ENCODE measurements at places on chromosomes 4 and X.
A peak's percentile ranks its signal among the peaks of the same experiment; 100 is the strongest.

DNA sequence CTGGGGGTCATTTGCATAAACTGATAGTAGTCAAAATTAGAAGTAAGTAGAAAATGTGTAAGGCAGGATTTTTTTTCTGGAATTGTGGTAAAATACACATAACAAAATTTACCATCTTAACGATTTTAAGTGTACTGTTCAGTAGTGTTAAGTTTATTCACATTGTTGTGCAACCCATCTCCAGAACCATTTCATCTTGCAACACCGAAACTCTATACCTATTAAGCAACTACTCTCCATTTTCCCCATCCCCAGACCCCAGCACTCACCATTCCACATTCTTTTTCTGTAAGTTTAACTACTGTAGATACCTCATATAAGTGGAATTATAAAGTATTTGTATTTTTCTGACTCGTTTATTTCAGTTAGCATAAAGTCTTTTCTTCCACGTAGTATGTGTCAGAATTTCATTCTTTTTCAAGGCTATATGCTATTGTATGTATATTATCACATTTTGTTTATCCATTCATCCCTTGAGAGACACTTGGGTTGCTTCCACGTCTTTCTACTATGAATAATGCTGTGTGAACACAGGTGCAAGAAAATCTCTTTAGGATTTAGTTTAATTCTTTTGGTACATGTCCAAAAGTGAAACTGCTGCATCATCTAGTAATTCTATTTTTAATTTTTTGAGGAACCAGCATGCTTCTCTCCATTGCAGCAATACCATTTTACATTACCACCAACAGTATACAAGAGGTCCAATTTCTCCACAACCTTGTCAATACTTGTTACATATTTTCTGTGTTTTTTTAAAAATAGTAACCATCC is 39.1 kb upstream of the NSUN7 start:
- H3K27ac ChIP-seq: peak overlapping the region; percentile 76
- no peaks in the 10 kb centered on the region for H3K4me1 ChIP-seq
- no peaks in the 10 kb centered on the region for H3K27me3 ChIP-seq
- H3K4me3 ChIP-seq: no peak overlapping the region

GRCh38 chrX:19990151-19990555 is 708 bp downstream of the BCLAF3 start:
- DNase-seq: no peak
- H3K27me3 ChIP-seq: no peaks in the 10 kb centered on the region
- H3K27ac ChIP-seq: peak overlapping the region; percentile 82
- H3K36me3 ChIP-seq: no peaks in the 10 kb centered on the region
- H3K4me3 ChIP-seq: peak overlapping the region; percentile 59
- H3K4me1 ChIP-seq: peaks cover 15% of the 10 kb centered on the region

DNA sequence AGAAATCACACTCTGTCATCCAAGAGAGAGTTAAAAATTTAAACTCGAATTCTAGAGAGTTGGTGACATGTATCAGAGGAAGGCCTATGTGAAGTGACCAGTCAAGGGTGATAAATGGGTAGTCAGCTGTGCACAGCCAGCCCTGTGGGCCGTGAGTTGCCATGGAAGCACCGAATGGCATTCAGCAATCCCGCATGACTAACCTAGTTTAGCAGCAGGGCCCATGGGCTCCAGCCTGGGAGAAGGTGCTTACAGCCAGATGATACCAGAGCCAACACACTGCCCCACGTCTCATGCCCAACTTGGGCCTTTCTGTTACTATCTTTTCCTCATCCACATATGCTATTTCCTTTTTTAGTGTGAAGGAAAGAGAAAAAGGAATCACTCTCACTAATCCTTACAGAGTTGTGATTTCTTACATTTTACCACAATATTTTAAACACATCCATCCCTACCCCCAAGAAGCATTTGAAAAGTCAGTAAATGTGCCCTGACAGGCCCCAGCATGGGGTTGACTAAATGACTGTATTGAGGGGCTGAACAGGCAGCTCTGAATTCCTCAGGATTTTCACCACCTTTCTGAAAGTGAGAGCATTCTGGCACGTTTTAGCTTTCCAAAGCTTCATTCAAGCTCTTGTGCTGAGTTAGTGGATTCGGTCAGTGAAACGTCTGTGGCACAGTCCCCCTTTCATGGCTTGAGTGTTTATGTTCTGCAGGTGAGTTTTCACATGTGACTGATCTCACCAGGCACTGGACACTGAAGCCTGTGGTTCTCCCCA is 104.2 kb downstream of the AFF1 start:
- H3K36me3 ChIP-seq: no peaks in the 10 kb centered on the region
- DNase-seq: no peak
- peak overlapping the region; percentile 47 for H3K27ac ChIP-seq
- peaks cover 95% of the 10 kb centered on the region for H3K4me1 ChIP-seq
- H3K4me3 ChIP-seq: no peak overlapping the region

DNA sequence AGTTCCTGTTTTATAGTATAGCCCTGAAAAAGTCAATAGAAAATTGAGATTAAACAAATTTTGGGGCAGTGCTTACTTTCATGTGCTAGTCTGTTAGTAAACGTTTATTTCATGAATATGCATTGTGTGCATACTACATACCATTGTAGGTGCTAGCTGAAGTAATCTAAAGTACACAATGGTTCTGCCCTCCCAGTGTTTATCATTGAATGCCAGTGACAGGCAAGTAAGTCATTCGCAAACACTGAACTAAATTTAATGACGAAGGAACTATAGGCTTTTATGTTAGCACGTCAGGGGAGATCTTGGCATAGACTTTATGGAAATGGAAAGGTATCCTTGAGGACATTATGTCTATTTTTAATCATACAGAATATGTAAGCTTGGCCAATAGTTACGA is 426.9 kb upstream of the EPHA5 start:
- H3K4me1 ChIP-seq: no peaks in the 10 kb centered on the region
- H3K4me3 ChIP-seq: no peak overlapping the region
- H3K27ac ChIP-seq: no peak overlapping the region
- no peaks in the 10 kb centered on the region for H3K36me3 ChIP-seq
- DNase-seq: no peak

DNA sequence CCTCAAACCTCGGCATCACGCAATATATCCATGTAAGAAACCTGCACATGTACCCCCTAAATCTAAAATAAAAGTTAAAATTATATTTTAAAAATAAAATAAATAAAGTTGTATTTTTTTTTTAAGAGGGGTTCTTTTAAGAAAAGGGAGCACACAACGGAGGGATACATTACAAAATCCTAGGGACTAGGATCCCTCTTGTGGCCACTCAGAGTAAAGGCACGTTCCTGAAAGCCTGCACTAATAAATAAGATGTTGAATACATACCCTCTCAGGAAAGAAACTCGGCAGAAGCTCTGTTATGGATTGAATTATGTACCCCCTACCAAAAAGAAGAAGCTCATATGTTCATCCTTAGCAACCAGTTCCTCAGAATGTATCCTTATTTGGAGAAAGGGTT is 50.9 kb upstream of the PRDX4 start:
- DNase-seq: no peak
- no peak overlapping the region for H3K4me3 ChIP-seq
- H3K27ac ChIP-seq: no peak overlapping the region
- H3K27me3 ChIP-seq: no peaks in the 10 kb centered on the region
- H3K36me3 ChIP-seq: no peaks in the 10 kb centered on the region

- no peaks in the 10 kb centered on the region for H3K27me3 ChIP-seq
- H3K36me3 ChIP-seq: no peaks in the 10 kb centered on the region
- H3K4me3 ChIP-seq: no peak overlapping the region
- DNase-seq: no peak
- H3K27ac ChIP-seq: no peak overlapping the region
Observed at GRCh38 chrX:71510161-71510560, 22.7 kb upstream of the OGT start.

DNA sequence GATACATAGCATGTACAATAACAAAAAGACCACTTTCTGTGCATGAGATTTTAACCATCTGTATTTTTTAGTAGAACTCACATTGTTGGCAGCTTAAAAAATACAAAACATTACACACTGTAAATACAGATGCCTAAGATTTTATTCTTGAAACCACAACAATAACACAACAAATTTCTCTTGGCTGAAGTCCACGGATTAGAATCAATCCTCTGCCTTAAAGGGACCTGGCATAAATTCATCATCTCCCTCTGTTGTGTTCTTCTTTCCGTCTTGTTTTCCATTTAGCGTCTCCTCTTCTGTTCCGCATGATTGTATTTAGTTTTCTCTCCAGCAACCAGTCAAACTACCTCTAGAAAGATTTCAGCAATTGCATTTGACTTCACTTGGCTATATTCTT is 231.0 kb downstream of the SPOCK3 start:
- no peaks in the 10 kb centered on the region for H3K4me1 ChIP-seq
- H3K36me3 ChIP-seq: no peaks in the 10 kb centered on the region
- DNase-seq: no peak
- H3K27me3 ChIP-seq: no peaks in the 10 kb centered on the region

DNA sequence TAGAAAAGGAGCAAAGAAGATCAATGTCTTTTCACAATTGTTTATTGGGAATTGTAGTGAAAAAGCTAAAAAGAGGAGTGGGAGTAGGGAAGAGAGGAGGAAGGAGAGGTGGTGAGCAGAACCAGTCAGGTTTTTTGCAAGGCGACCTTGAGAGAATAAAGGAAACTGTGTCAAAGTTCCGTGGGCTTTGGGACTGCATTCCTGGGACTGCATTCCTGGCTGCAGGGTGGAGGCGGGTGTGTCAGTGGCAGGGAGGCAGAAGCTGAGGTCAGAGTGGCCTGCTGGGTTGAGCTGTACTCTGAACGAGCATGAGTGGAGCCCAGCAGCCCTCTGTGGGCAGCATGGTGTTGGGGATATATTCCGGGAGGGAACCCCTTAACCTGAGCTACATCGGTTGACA is 66.8 kb upstream of the UCP1 start:
- peak overlapping the region; percentile 31 for H3K27ac ChIP-seq
- H3K4me3 ChIP-seq: no peak overlapping the region

- no peaks in the 10 kb centered on the region for H3K4me1 ChIP-seq
- H3K36me3 ChIP-seq: no peaks in the 10 kb centered on the region
- no peak for DNase-seq
- peaks cover 4% of the 10 kb centered on the region for H3K27me3 ChIP-seq
- no peak overlapping the region for H3K4me3 ChIP-seq
- H3K27ac ChIP-seq: no peak overlapping the region
Observed at GRCh38 chr4:55103224-55103623, 22.2 kb downstream of the KDR start.

DNA sequence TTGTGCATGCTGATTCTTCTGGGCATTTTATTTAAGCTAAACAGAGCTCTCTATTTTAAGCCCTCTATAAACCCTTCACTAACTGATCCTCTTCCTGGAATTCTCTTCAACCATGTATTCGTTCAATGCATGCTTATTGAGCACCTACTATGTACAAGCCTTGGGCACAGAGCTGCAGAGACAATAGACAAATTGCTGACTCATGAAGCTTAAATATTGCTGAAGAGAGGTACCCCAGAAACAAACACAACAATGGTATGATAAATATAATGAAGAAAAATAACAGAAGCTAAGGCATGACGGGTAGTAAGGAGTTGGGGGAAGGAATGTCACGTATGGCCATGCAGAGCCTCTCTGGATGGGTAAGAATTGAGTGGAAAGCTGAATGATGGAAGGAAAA is 222.2 kb downstream of the PPARGC1A start:
- no peak overlapping the region for H3K4me3 ChIP-seq
- no peaks in the 10 kb centered on the region for H3K27me3 ChIP-seq
- no peak overlapping the region for H3K27ac ChIP-seq
- H3K36me3 ChIP-seq: no peaks in the 10 kb centered on the region
- DNase-seq: no peak

- H3K4me3 ChIP-seq: no peak overlapping the region
- H3K36me3 ChIP-seq: no peaks in the 10 kb centered on the region
- H3K27ac ChIP-seq: no peak overlapping the region
- H3K27me3 ChIP-seq: no peaks in the 10 kb centered on the region
- no peaks in the 10 kb centered on the region for H3K4me1 ChIP-seq
Observed at GRCh38 chr4:13176741-13177142, 307.4 kb downstream of the RAB28 start.

GRCh38 chr4:184269879-184270430 is 52.3 kb upstream of the ENPP6 start:
- H3K36me3 ChIP-seq: no peaks in the 10 kb centered on the region
- H3K4me3 ChIP-seq: no peak overlapping the region
- no peak for DNase-seq
- no peaks in the 10 kb centered on the region for H3K4me1 ChIP-seq

DNA sequence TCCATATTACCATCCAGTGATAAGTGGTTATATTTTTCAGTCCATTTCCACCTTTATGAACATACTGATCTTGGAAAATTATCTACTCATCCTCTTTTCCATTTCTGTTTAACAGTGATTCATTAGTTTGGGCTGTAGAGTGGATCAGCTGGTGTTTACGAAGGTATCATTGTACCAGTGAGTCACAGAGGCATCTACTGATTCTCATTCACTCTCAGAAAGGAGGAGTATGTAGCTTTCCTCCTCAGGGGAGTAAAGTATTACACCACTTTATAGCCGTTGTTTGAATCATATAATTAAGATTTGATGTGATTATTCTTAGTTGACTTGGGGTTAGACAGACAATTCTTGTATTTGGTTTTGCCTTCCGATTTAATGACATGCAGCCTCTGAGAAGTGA is 74.7 kb downstream of the GALNT7 start:
- H3K27me3 ChIP-seq: no peaks in the 10 kb centered on the region
- H3K36me3 ChIP-seq: no peaks in the 10 kb centered on the region
- no peak overlapping the region for H3K4me3 ChIP-seq
- H3K4me1 ChIP-seq: no peaks in the 10 kb centered on the region
- H3K27ac ChIP-seq: no peak overlapping the region

DNA sequence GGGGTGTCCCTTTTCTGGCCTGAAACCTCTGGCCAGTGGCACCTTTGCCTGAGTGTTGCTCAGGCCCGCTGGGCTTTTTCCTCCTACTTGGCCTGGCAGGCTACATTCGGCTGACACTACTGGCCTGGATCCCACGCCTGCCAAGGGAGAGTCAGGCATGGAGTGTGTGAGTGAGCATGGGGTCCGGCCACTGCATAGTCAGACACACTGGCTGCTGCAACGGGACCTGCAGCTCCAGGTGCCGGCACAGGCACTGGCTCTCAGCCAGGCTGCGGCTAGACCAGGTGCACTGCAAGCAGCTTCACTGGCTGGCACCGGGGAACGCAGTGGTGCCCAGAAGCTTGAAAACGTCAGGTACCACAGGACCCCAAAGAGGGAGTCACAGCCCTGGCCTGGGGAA is 434.9 kb downstream of the ARHGAP24 start:
- H3K27ac ChIP-seq: no peak overlapping the region
- no peak for DNase-seq
- H3K36me3 ChIP-seq: no peaks in the 10 kb centered on the region
- H3K27me3 ChIP-seq: no peaks in the 10 kb centered on the region
- H3K4me1 ChIP-seq: no peaks in the 10 kb centered on the region

GRCh38 chr4:133263104-133263503 is 114.0 kb downstream of the PCDH10 start:
- no peak for DNase-seq
- no peak overlapping the region for H3K4me3 ChIP-seq
- H3K27ac ChIP-seq: no peak overlapping the region
- H3K27me3 ChIP-seq: no peaks in the 10 kb centered on the region
- no peaks in the 10 kb centered on the region for H3K36me3 ChIP-seq

Measured in spleen (tissue), 13 donors.